ENCODE measurements at places on chromosomes 7 and 10.
A peak's percentile ranks its signal among the peaks of the same experiment; 100 is the strongest.

GRCh38 chr7:50370884-50371283 lies 66.4 kb downstream of the IKZF1 start:
- no peak for DNase-seq

GRCh38 chr7:130390486-130390885 lies 10.2 kb downstream of the CPA1 start:
- DNase-seq = no peak

DNA sequence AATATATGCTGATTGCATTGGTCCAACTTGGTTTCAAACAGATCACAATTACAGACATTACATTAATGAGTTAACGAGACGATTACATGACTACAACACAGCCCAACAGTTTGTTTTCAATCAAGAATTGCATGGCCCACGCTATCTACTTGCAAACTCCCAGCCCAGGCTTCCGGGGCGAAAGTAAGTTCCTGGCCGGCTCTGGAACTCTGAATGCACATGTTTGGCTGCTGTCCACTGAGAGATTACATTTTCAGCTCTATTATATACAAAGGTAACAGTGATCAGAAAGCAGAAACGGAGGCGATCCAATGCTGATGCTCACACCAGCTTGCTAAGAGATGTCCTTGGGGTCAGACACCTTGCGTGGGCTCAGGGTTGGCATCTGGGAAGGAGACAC lies 206.3 kb downstream of the FANK1 start:
- no peak for DNase-seq

DNA sequence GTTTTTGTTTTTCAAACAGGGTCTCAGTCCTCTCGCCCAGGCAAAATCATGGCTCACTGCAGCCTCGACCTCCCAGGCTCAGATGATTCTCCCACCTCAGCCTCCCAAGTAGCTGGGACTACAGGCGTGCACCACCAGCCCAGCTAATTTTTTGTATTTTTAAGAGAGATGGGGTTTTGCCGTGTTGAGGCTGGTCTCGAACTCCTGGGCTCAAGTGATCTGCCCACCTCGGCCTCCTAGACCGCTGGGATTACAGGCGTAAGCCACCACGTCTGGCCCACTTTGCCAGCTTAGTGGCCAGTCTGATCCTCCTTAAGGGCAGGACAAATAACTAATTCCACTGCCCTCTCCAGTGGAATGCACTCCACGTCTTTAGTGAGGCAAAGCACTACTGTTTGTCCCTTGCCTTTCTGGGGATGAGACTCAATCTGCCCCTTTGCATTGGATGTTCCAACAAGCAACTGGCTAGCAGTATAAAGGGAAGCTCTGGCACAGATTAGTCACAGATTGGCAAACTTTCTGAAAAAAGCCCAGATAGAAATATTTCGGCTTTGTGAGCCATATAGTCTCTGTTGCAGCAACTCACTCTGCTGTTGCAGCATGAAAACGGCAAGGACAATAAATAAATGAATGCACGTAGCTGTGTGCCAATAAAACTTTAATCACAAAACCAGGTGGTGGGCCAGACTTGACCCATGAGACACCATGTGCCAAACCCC lies 143.8 kb upstream of the RHEB start:
- no peak for DNase-seq

DNA sequence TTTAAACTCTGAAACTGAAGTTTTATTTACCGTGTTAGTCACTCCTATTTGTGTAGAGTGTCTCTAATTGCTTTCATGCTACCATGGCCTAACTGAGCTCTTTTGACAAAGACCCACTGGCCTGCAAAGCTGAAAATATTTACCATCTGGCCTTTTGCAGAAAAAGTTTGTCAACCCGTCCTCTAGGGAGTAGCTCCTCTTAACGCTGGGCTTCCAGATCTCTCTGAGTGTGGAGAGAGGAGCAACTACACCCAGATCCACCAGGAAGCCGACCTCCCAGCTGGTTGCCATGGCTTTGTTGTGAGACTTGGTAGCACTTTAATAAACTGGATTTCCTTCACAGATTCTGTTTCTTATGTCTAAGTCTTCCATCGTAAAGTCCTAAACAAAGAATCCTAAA lies 4.2 kb upstream of the C10orf71 start:
- no peak for DNase-seq

DNA sequence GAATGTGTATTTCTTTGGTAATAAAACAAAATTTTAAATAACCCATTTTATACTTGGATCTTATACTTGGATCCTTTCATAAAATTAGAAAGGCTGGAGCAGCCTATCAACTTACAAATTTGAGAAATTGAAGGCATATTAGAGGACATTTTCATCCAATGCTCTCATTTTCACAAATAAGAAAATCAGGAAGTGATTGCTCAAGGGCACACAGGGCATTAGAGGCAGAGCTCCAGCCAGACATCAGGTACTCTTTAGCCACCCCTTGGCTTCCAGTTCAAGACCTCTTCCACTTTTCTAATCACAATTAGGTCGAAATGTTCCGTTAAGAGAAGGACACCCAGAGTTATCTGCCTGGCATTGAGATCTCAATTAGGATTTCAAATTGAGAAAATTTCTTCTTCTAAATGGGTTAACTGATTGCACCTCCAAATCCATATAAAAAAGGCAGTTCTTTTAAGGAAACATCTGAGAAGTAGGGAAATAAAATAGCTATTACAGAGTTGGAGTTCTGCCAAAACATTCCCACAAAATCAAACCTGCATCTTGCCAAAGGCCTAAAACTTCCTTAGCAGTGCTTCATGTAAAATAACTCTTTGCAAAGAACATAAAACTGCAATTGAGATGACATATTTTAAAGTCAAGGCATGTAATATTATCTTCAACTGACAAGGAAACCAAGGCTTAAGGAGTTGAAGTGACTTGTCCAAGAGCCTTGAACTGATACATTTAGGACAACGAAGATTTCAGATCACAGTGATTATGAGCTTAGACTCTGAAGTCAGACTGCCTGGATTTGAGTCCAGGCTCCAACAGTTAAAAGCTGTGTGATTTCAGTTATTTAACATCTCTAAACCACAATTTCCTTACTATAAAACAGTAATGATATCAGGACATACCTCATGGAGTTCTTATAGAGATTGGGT lies 2.4 kb downstream of the ACTA2 start:
- no peak for DNase-seq

GRCh38 chr7:70670288-70670687 lies 461.7 kb upstream of the GALNT17 start:
- no peak for DNase-seq

DNA sequence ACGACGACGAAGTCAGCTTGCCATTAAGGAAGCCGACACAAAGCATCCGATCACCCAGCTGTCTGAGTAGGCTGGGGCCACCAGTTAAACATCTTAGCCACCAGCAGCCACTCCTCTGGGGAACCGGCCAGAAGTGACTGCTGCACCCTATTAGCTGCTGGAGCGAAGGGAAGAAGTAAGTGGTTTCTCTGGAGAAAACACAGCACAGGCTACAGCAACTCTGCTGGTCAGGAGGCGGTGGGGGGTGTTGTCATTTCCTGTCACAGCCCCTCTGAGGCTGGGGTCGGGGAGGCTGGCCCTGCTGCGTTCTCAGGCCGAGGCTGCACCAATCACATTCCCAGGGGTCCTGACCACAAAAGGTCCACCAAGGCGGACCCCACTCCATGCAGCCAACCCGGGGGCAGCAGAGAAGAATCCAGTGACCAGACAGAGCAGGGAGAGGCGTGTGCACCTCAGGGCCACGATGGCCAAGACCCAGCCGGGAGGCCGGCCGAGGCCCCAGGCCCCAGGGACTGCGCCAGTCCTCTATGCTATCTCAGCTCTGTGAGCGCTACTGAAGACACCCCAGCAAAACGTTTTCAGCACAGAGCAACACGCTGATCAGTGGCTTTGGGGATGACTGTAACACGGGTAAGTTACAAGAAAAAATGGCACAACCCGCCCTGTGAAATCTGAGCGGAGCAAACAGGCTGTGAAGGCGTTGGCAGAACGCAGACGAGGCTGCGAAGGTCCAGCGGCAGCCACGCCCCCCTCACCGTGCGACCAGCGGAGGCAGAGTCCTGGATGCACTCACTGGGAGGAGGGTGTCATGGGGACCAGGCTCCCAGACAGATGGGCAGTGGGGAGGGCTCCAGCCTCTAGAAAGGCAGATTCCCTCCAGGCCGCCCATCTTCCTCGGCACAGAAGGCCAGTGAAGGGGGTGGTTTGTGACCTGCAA lies 24.8 kb downstream of the STK32C start:
- no peak for DNase-seq

GRCh38 chr7:1114088-1114487 lies 26.2 kb downstream of the GPER1 start:
- DNase-seq = no peak

DNA sequence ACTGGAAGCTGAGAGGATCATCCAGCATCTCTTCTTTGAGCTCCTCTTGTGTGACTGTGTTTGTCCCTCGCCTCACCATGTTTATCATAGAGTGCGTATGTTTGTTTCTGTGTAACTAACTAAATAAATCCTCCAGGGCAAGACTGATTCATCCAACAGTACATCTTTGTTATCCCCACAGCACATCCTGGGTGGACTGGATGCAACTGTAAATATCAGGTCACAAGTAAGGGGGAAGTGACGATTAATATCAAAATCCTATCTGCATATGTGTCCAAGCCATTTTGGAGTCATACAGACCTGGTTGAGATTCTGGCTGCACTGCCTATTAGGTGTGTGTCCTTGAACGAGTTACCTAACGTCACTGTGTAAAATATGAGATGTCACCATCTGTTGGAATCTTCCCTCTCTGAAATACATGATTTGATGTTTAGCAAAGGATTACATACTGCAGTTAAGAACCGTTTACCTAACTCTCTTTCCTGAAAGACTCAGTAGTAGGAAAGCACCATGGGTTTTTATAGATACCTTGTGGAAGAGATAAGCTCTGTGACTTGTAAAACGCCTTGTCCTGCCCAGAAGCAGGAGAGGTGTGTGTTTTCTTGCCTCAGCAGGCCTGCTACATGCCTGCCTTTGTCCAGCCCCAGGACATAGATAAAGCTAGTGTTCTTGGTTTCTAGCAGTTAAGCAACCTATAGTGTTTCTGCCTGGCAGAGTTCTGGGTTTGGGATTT lies 25.8 kb downstream of the WBP1L start:
- no peak for DNase-seq

- DNase-seq = no peak
Measured at GRCh38 chr7:98225913-98226614, 14.8 kb downstream of the BHLHA15 start.

DNA sequence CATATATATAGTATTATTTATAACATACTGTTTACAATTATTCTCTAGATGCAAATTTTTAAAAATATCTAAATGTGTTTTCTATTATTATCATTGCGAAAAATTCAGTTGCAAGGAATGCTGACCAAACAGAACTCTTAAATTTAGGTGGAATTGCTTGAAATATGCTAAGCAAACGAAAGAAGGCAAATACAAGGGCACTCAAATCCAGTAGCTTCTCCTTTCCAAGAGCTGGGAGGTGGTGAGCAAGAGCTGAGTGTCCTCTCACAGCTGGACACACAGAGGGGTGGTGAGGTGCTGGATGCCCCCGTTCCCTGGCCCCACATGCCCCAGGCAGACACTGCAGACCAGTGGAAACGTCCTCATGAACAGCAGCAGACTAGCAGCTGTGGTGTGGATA lies 166.0 kb downstream of the TAX1BP1 start:
- DNase-seq = no peak

DNA sequence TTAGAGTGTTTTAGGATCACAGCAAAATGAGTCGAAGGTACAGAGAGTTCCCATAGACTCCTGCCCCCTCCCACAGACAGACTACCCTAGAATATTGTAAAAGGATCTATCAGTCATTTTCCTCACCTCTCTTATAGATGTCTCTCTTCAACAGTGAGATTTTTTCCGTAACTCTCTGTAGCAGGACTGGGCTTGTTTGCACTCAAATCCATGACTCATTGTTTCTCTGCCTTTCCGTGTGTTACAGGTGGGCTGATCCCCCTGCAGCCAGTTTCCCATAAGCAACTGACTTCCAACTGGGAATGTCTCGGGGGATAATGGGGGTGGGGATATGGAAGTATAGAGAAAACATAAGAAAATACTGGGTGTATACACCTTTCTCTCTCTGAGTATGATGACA lies 921.0 kb downstream of the GATA3 start:
- no peak for DNase-seq

DNA sequence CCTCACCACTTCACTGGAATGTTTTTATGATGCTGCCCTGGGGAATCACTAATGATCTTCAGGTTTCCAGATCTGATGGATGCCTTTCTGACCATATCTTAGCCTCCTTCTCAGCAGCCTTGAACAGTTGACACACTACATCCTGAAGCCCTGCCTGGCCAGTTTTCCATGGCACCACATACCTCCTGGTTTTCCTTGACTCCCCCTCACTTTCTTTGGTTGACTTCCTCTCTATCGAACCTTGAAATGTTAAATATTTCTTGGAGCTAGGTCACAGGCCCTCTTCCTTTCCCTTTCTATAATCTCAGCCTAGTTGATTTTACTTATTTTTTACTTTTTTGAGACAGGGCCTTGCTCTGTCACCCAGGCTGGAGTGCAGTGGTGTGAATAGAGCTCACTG lies 108.8 kb upstream of the CDK1 start:
- DNase-seq = no peak

- DNase-seq = no peak
Measured at GRCh38 chr7:33591490-33591889, 313.8 kb upstream of the BMPER start.

DNA sequence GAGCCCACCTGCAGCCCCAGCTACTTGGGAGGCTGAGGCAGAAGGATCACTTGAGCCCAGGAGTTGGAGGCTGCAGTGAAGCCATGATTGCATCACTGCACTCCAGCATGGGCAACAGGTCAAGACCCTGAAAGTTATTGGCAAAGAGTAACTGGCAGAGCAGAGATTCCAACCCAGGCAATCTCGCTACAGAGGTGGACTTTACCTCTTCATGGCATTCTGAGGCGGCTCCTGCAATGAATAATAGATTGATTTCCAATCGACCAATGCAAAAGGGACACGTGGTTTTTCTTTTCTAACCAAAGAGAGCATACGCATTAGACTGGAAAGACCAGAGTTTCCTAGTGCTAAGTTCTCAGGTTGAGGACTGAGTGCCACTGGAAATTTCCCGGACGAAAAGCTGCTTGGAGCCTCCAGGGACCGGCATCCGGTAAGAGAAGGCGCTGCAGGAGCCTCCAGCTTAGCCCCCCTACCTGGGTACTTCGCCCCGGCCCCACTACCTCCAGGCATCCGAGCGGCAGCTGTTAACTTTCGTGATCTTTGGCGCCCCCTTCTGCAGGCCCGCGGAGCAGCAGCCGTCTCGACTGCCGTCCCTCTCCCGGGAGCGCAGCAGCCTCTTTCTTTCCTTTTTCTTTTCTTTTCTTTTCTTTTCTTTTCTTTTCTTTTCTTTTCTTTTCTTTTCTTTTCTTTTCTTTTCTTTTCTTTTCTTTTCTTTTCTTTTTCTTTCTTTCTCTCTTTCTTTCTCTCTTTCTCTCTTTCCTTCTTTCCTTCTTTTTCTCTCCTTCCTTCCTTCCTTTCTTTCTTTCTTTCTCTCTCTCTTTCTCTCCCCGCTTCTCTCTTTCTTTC lies 4.1 kb downstream of the MBLAC1 start:
- peak; percentile 87 for DNase-seq

Data from activated naive CD8-positive, alpha-beta T cell treated with anti-CD3 and anti-CD28 coated beads, Interleukin-2, amount 10 ng/mL, durations not matched to agents 7 days and 5 days (primary cell).